ENCODE measurements at places on chromosomes 5 and 9.

DNA sequence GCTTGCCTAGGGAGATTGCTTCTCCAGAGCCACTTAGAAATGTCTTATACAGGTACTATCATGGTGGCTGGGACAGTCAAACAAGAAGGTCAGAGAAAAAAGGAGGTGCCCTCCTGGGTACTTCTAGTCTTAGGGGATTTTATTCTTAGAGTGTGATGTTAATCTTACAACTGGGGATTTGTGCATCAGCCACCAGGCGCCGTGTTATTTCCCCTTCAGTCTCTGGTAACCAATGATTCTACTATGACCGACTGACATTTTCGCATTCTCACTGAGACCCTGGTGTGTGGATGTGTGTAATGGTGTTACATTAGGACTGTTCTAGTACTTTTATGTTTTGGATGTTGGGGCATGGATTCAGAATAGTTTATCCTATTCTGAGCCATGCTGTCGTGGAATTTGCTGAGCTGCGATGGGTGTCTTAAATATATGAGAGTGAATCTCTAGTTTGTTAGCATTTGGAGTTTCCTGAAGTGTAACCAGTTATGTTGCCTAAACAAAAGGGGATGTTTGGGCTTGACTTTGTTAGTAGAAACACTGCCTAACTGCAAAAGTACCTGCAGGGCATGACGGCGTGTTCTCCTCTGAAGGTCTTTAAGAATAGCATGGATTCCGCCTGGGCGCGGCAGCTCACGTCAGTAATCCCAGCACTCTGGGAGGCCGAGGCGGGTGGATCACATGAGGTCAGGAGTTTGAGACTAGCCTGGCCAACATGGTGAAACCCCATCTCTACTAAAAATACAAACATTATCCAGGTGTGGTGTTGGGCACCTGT is 175.2 kb upstream of the DAP start:
- no peak for DNase-seq

GRCh38 chr5:25649628-25650265 is 1005.0 kb upstream of the CDH10 start:
- no peak for DNase-seq

DNA sequence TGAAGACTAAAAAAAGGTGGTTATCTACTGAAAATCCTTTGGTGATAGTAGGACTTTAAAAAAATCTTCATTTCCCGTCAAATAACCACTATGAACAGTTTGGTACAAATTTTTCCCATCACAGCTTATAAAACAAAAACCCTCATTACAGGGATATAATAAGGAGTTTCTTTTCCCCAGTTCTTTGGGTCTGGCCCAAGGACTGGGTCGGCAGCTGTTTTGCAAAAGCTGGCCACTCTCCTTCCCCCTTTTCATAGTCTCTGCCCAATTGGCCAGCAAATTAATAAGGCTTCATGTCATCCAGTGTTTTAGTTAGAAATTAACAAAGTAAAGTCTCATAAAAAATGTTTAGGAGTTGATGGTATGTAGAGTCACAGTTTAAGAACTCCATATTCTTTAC is 47.0 kb upstream of the PDE8B start:
- no peak for DNase-seq

DNA sequence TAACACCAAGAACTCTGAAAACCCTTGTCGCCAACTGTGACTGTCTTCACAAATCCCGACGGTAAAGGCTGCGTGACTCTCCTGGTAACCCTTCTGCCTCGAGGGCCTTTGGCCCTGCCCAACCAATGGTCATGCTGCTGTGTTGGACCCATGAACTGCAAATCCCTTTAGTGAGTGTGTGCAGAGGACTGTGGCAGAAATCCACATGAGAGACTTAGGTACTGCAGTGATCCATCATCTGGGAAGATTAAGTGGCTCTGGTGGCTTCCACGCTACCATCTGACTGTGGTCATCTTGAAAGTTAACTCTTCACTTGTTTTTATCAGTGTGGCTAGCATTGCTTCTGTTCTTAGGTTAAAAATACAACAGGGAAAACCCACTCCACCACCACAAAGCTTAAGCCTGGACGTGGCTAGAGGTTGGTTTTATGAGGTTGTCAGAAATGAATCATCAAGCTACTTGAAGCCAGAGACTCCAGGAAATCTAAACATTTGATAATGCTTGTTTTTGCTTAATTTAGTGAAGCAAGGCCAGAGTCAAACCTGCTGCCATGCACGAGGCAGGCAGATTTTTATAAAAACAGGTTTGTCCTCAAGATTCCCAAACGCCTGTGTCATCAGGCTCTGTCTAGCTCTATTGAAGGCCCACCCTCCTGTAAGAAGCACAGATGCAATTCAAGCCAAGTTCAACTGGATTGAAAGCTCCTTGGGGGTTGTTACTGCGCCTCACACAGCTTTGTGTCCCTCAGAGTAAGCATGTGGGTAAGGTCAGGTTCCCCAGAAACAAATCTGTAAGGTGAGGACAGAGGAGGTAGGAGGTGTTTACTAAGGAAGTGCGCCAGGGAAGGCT is 52.7 kb upstream of the ERCC6L2 start:
- no peak for DNase-seq

GRCh38 chr5:100760688-100761087 is 142.4 kb downstream of the ST8SIA4 start:
- DNase-seq, result peak; percentile 11

DNA sequence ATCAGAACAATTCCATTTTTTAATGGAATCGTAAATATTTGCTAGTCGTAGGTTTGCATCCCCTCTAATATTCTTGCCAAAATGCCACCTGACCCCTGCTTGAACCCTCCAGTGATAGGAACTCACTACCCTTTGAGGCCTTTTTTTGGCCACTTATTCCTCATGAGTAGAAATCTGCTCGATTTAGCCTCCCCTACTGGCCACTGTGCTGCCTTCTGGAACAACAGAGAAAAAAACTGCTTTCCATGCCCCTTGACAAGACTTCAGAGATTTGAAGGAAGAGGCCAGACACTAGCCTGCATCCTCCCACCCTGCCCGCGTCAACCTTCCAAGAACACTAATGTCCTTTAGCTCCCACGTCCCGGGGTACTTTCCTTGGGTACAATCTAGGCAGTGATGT is 4.1 kb downstream of the CCDC69 start:
- no peak for DNase-seq

GRCh38 chr5:3650320-3650719 is 54.7 kb downstream of the IRX1 start:
- DNase-seq, result no peak

- peak; percentile 18 for DNase-seq
Measured at GRCh38 chr9:94182532-94182931, 76.6 kb upstream of the ZNF169 start.

- DNase-seq, result no peak
Measured at GRCh38 chr5:174187481-174187880, 142.0 kb downstream of the NSG2 start.

DNA sequence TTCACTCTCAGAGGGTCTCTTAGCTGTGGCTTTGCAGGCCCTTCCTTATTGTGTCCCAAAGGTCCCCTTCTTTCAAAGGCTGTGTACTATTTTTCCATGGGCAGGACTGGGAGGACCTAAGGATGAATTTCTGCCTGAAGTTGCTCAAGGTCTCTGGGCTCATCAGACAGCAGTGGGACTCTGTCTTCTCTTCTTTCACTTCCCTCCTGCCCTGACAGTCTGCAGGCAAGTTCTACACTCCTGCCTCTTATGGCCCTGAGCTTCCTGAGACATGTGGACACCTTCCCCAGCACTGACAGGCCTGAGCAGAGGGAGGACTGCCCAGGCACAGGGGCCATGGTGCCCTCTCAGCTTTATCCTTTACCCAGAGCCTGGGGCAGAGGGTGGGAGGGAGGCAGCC is 14.8 kb downstream of the ENHO start:
- DNase-seq, result no peak

- DNase-seq, result no peak
Measured at GRCh38 chr5:34699155-34700077, 43.3 kb downstream of the RAI14 start.

- DNase-seq, result no peak
Measured at GRCh38 chr5:6261256-6261655, 117.1 kb downstream of the MED10 start.

GRCh38 chr5:102681403-102681983 is 73.6 kb upstream of the PAM start:
- DNase-seq, result peak; percentile 77

GRCh38 chr9:80498001-80498555 is 926.3 kb downstream of the TLE4 start:
- DNase-seq, result no peak

GRCh38 chr5:82309091-82309531 is 31.0 kb upstream of the RPS23 start:
- no peak for DNase-seq

- DNase-seq, result peak; percentile 31
Measured at GRCh38 chr9:69276775-69277174, 48.2 kb upstream of the ENTREP1 start.

DNA sequence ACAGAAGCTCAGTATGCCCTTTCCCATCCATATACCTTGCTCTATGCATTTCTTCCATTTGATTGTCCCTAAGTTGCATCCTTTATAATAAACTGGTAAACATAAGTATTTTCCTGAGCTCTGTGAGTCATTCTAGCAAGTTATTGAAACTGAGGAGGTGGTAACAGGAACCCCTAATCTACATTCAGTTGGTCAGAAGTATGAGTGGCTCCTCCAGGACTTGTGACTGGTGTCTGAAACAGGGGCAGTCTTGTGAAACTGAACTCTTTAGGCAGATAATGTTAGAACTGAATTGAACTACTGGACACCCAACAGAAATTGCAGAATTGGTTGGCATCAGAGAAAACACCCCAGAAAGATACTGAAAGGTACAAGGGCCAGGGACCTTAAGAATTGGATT is 133.1 kb upstream of the POU5F2 start:
- DNase-seq, result no peak

GRCh38 chr9:38074441-38074961 is 5.5 kb upstream of the SHB start:
- DNase-seq, result peak; percentile 48

All from muscle of leg (tissue), 16 donors.